ENCODE measurements at places on chromosomes 12 and 14. TPM values are rescaled to one million over a fixed set of nuclear protein-coding genes. Genes with fewer than 3 reads are reported as not detected.

The KRT4 gene
- total RNA-seq = not detected

The ETNK1 gene
- 39.3 TPM for total RNA-seq

The OVCH1 gene
- not detected for total RNA-seq

The DPPA3 gene
- total RNA-seq = not detected

The TBK1 gene
- 25.7 TPM for total RNA-seq

The SOX5 gene
- total RNA-seq = under 0.01 TPM

The SYNDIG1L gene
- total RNA-seq = not detected

The MAP1LC3B2 gene
- total RNA-seq = 0.13 TPM

The RAB35 gene
- 38.8 TPM for total RNA-seq

All from dermis microvascular lymphatic vessel endothelial cell (primary cell).